ENCODE measurements at places on chromosomes 3 and 15.

- DNase-seq: no peak
Measured at GRCh38 chr3:49413338-49413734, 1.1 kb downstream of the TCTA start.

GRCh38 chr3:160027541-160028195, 39.0 kb downstream of the IL12A start:
- DNase-seq: no peak

DNA sequence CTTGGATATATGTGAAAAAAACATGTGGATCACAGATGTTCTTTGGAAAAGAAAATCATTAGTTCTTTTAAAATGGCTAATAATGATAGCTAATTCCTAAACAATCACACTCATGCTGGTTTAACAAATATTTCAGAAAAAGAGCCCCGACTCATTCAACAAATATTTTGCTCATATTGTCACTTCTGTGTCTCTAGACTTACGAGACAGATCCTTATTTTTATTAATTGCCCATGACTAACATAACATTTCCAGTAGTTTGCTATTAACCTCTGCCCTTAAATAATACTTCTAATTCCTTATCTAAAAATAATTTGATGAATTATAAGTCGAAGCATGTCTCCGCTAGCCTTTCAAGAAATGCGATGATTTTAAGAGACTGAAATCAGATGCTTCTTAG, 70.4 kb downstream of the SATB1 start:
- DNase-seq: no peak

GRCh38 chr3:56304069-56304468, 164.2 kb downstream of the ERC2 start:
- DNase-seq: no peak

DNA sequence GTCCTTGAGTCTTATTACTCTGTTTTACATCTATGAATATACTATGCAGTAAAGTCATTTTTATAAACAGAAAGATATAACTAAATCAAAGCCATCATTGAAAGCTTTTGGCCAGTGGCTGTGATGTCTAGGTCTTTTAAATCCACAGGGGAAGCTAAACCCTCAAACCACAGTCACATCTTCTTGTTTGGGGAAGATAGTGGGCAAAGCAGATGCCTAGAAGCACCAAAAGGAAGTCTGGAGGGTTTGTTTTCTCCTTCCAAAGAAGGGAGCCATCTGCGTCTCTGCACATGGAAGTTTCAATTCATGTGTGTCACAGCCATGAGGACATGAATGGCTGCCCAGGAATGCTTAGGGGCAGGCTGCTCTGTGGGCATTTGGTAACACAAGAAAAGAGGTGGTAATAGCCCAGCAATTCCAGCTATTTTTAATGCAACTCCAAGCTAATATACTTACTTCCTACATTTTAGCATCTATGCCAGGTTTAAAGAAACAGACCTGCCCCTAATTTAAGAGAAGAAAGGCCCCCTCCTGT, 322.2 kb downstream of the SLC9A9 start:
- no peak for DNase-seq

- DNase-seq: no peak
Measured at GRCh38 chr3:132210476-132211346, 106.5 kb upstream of the ACP3 start.

DNA sequence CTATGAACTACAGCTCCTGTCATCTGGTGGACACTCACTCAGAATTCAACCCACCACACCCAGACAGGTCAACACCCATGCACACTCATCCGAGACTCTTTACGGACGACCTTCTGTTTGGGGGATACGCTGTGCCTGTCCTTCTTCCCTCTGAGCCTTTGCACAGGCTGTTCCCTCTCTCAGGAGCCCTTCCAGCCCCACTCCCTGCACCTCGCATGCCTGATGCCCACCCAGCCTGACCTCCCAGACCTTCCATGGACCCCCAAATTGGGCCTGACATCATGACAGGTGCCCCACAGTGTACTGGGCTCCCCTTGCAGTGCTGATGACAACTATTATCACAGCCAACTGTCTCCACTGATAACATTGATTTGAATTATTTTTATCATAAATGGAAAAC, 135.8 kb downstream of the NSMCE3 start:
- DNase-seq: no peak
